ENCODE measurements at places on chromosomes 1 and 21.
A peak's percentile ranks its signal among the peaks of the same experiment; 100 is the strongest.

DNA sequence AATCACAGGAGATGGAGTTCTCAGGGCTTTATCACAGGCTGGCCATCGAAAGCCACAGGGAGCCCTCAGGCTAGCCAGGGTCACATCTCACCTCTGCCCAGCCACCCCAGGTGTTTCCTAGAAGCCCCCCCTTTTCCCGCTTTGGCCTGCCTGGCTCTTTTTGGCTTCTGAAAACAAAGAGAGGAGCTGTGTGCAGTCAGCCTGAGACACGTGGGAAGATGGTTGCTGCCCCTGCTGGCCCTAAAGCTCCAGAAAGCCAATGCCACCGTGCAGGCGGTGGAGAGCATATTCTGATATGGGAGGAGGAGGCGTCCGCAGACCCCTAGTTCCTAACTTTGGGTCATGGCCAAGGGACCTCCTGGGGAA, 18.7 kb upstream of the LBR start:
- ATAC-seq, result no peak

GRCh38 chr1:96087719-96088118, 633.9 kb upstream of the PTBP2 start:
- peak; percentile 8 for ATAC-seq

- no peak for ATAC-seq
These were observed 137.6 kb downstream of the LBR start for GRCh38 chr1:225290244-225290643.

- ATAC-seq, result no peak
These were observed 259.6 kb upstream of the ST6GALNAC5 start for GRCh38 chr1:76607717-76608116.

- no peak for ATAC-seq
These were observed 17.1 kb upstream of the CDC42BPA start for GRCh38 chr1:227335242-227336020.

DNA sequence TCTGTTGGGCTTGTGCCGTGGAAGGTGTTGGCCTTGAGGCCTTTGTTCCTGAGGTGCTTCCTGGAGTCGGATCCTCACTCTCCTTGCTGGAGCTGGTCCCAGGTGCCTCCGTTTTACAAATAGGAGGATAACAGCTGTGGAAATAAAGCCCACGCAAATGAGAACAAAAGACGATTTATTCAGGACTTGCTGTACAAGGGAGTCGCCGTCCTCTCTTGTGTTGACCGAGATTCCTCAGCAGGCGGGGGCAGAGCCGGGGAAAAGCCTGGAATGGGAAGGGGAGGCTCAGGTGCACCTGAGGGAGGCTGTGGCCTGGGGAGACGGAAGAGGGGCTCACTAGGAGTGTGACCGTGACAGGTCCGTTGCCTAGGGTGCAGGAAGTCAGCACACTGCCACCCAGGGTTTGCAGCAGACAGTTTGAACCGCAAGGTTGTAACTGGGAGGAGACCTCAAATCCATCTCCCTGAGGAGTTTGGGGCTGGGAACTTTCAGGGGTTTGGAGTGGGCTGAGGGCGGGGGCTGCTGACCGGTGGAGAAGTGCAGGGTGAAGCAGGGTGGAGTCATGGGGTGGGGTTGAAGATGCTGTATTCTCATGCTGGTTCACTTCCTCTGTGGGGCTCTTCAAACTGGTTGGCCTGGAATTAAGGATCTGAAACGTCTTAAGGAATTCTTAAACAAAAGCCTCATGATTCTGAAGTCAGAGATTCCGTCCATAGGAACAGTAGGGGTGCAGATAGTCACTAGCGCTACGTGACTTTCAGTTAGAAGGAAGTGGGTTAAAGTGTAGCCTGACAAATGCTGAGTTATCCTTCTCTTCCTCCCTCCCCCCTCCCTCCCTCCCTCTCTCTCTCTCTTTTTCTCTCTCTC, 2.6 kb upstream of the CSTB start:
- ATAC-seq, result no peak

DNA sequence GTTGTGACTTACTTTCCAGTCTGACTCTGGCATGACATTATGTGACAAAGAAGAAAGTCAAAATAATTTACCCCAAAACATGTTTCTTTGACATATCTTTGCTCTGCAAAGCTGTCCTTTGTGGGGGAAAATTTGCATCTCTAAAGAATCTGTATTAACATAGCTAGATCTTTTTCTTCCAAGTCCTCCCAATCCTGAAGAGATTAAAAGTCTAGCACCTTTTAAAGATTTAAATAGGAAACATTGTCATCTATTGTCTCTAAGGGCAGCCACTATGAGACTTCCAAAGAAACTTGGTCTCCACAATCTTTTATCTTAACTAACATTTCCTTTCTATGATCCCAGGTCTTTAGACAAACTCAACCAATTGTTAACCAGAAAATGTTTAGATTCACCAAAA, 16.0 kb downstream of the LRRC3 start:
- no peak for ATAC-seq

GRCh38 chr1:113242481-113242880, 147.8 kb upstream of the MAGI3 start:
- ATAC-seq, result no peak

GRCh38 chr1:209086486-209087192, 496.9 kb upstream of the CAMK1G start:
- ATAC-seq, result no peak

- no peak for ATAC-seq
These were observed 257.0 kb downstream of the SIPA1L2 start for GRCh38 chr1:232372841-232373440.

DNA sequence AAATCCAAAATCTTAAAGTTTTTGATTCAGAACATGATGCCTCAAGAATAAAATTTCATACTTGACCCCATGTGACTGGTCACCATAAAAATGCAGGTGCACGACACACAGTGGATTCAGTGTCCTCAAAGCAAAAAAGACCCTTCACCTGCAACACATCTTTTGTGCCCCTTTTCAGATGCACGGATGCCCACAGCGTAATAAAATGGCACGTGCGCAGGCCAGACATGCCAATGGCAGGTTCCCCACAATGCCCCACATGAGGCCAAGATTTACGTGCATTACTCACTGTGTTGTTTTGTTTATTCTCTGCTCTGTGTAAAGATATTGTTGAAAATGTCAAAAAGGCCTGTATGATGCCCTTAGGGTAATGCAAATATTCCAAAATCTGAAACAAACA, 9.3 kb downstream of the KCNA10 start:
- ATAC-seq, result no peak

GRCh38 chr1:204782118-204782700, 88.5 kb upstream of the NFASC start:
- ATAC-seq, result no peak

DNA sequence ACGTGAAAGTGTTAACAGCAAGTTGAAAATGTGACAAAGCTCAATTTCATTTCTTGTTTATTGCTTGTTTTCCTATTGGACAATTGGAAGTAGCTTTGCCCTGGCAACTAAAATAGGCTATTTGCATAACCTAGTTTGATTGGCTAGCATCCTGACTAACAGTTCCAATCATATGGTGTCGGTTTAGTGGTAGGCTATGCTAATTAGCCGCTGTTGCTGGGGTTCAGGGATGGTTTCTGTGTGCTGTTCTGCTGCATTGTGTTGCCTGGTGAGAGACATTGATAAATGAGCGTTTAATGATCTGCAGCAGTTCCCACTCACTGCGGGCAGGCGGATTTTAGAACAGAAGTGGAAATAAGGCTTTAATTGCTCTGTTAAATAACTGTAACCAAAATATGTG, 68.5 kb downstream of the DYRK1A start:
- peak; percentile 82 for ATAC-seq

DNA sequence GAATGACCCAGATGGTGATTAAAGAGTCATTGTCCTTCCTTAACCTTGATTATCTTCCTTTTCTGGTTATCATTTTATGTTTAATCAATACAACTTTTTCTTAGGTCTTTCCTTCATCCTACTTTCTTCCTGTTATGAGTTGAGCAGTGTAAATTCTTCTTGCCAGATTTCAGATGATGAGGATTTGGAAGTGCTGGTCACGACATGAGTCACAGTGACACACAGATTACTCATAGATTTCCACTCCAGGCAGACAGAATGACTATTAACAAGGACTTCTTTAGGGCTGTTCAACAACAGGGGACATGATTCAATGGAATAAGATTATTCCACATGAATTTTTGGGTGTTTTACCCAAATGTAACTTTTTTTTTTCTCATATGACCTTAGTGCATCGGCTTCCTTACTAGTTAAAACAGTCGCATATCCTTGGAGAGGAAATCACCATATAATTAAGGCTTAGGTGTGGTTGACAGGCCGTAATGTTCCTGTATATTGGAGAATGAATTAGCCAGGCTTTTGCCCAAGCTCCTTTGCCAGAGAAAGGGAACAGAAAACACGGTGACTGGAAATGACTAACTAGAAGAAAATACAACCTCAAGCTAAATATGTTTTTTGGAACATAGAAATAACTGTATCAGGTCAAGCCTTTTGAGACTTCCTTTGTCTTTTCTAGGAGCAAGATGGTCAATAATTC, 44.2 kb downstream of the PRRX1 start:
- ATAC-seq, result no peak

GRCh38 chr1:200916681-200917080, 22.0 kb downstream of the INAVA start:
- no peak for ATAC-seq

Measured in stimulated activated memory B cell treated with anti-CD40 and anti-IgM and Interleukin-4, amounts not matched to agents 10 μg/mL and 1 μg/mL and 100 μg/mL, for 72 hours (primary cell).